GM23338 (cell line): ENCODE measurements at places on chromosomes 4 and X.
A peak's percentile ranks its signal among the peaks of the same experiment; 100 is the strongest.

GRCh38 chr4:184810720-184811119 is 15.0 kb downstream of the ACSL1 start:
- H3K27ac ChIP-seq = no peak overlapping the region
- H3K27me3 ChIP-seq = no peaks in the 10 kb centered on the region
- no peaks in the 10 kb centered on the region for H3K36me3 ChIP-seq
- H3K4me3 ChIP-seq = no peak overlapping the region
- peaks cover 16% of the 10 kb centered on the region for H3K4me1 ChIP-seq

GRCh38 chr4:150949943-150950342 is 65.1 kb downstream of the LRBA start:
- H3K4me1 ChIP-seq = peaks cover 12% of the 10 kb centered on the region; the same call in 1 of the 2 replicates
- no peak overlapping the region for H3K27ac ChIP-seq
- no peaks in the 10 kb centered on the region for H3K36me3 ChIP-seq
- H3K27me3 ChIP-seq = no peaks in the 10 kb centered on the region

DNA sequence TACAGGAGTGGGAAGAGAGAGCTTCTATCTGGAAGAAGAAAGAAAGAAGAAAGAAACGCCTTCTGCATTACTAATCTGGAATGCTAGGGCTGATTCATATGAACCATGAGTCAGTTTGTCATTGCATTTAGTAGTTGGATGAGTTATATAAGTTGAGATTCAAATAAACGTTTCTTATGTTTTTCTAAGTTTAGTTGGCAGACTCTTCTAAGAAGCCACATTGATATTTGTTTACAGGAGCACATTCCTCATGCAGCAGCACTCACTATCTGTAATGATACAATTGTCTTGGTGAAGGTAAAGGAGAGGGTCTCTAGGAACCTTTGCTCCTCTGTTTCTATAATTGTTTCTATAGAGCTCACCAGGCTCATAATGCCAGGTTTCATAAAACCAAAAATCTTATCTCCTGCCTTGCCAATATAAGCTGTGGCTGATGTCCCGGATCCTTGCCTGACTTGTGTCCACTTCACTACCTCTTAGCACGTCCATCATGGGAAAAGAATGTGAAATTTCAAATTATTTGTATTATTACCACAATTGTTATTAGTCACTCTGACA is 39.5 kb downstream of the HOPX start:
- H3K4me3 ChIP-seq = no peak overlapping the region
- H3K4me1 ChIP-seq = no peaks in the 10 kb centered on the region
- no peak overlapping the region for H3K27ac ChIP-seq
- no peak for DNase-seq
- no peaks in the 10 kb centered on the region for H3K27me3 ChIP-seq
- no peaks in the 10 kb centered on the region for H3K36me3 ChIP-seq

DNA sequence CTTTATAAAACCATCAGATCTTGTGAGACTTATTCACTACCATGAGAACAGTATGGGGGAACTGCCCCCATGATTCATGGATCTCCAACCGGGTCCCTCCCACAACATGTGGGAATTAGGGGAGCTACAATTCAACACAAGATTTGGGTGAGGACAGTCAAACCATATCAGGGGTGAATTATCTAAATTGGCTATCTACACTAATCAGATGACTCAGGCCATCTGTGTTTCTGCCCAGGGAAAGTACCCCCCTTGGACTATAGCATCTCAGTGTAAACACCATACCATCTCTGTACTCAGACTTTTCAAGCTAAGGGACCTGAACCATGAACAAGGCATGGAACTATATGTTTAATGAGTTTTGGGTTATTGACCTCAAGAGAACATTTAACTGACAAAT is 76.8 kb downstream of the LNX1 start:
- no peak for DNase-seq
- H3K36me3 ChIP-seq = no peaks in the 10 kb centered on the region
- no peak overlapping the region for H3K4me3 ChIP-seq
- no peak overlapping the region for H3K27ac ChIP-seq

GRCh38 chr4:186221624-186222023 is 5.7 kb upstream of the KLKB1 start:
- no peak for DNase-seq
- H3K4me3 ChIP-seq = no peak overlapping the region
- H3K27me3 ChIP-seq = no peaks in the 10 kb centered on the region
- H3K4me1 ChIP-seq = 0 out of 2 replicates have a peak, but pooled peaks cover 5% of the 10 kb centered on the region
- no peak overlapping the region for H3K27ac ChIP-seq

DNA sequence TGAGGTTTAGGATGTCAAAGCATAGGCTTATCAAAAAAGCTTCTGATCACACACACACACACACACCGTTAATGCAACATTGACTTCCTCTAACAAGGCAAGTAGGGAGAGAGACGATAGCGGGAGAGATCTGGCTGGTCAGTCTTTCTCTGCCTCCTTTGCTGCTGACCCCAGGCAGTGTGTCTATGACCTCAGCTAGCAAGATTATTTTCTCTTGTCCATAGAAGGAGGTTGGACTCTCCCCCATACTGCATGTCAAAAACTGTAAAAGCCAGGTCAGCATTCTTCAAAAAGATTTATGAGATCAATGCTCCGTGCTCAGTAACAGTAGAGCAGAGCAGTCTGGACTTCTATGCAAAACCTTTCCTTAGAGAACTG is 63.5 kb upstream of the PGM2 start:
- no peaks in the 10 kb centered on the region for H3K4me1 ChIP-seq
- no peaks in the 10 kb centered on the region for H3K27me3 ChIP-seq
- DNase-seq = no peak
- H3K4me3 ChIP-seq = no peak overlapping the region
- no peak overlapping the region for H3K27ac ChIP-seq

- 0 out of 2 replicates have a peak, but pooled peaks cover 3% of the 10 kb centered on the region for H3K4me1 ChIP-seq
- DNase-seq = no peak
- no peak overlapping the region for H3K27ac ChIP-seq
- H3K36me3 ChIP-seq = no peaks in the 10 kb centered on the region
- no peaks in the 10 kb centered on the region for H3K27me3 ChIP-seq
Observed at GRCh38 chr4:121056066-121056465, 16.3 kb downstream of the NDNF start.

- peaks cover 6% of the 10 kb centered on the region; the same call in 1 of the 2 replicates for H3K4me1 ChIP-seq
- H3K36me3 ChIP-seq = no peaks in the 10 kb centered on the region; the same call in 1 of the 2 replicates
- no peak overlapping the region for H3K27ac ChIP-seq
- DNase-seq = no peak
- no peaks in the 10 kb centered on the region for H3K27me3 ChIP-seq
- no peak overlapping the region for H3K4me3 ChIP-seq
Observed at GRCh38 chr4:236028-236427, 69.2 kb downstream of the ZNF732 start.

- no peaks in the 10 kb centered on the region for H3K36me3 ChIP-seq
- H3K4me1 ChIP-seq = no peaks in the 10 kb centered on the region
- DNase-seq = no peak
- H3K27ac ChIP-seq = no peak overlapping the region
- no peak overlapping the region for H3K4me3 ChIP-seq
Observed at GRCh38 chr4:113968473-113968872, 11.0 kb downstream of the ARSJ start.

DNA sequence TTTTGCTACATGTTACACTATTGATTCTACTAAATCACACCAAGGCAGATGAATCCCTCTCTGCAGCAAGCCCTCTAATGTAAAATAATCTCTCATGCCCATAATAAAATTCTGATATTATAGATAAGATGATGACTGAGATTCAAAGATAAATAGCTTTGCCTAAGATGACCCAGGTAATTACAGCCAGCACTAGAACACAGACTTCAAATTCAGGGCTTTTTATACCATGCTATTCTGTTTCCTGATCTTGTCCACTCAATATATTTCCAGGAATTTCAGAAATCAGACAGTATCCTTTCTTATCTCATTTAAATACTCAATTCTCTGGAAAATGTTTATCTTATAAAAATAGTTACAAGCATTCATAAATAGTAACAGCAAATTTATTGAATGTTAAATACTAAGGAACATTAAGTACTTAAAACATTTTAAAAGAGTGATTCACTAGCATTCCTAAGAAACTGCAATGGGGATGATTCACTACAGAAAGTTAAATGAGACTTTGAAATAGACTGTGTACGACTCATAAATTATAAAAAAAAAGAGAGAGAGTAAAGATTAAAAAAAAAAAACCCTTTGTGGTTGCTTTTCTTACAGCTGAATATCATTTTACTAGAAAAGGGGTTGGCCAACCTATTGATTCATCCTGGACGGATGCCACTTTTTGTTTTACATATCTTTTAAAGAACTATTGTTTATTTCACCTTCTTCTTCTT is 45.8 kb upstream of the IL21 start:
- no peaks in the 10 kb centered on the region for H3K4me1 ChIP-seq
- no peaks in the 10 kb centered on the region for H3K36me3 ChIP-seq
- H3K27ac ChIP-seq = no peak overlapping the region
- no peaks in the 10 kb centered on the region for H3K27me3 ChIP-seq
- DNase-seq = no peak
- no peak overlapping the region for H3K4me3 ChIP-seq

DNA sequence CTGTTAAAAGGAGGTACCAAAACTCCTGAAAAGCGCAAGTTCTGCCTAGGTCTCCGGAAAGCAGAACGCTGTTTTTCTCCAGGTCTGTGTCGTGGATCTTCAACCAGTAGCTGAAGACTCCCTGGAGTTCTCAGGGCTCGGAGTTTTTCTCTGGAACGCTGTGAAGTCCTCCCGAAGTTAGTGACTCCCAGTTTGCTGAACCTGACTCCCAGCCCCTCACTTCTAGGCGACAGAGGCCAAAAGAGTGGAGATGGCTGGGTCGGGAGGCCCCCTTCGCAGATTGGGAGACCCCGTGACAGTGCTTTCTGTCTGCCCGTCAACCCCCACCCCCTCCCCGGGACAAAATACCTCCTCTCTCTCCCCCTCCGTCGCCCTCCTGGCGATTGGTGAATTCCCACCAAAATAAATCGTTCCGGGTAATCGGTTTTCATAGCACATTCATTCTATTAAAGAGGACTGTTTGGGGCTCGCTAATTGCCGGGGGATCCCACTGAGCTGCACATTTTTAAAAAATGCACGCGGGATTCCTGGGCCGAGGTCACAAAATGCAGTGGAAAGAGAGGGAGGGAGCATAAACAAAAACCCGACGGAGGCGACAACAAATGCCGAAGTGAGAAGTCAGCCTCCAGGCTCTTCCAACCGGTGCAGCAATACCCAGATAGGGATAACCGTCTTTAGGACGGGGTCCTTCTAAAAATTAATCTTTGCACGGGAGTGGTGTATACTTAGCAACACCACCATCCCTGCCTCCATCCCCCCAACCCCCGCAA is 4.0 kb upstream of the MSX1 start:
- DNase-seq = peak; percentile 36
- peaks cover 96% of the 10 kb centered on the region for H3K27me3 ChIP-seq
- H3K36me3 ChIP-seq = no peaks in the 10 kb centered on the region
- no peak overlapping the region for H3K27ac ChIP-seq
- H3K4me3 ChIP-seq = no peak overlapping the region

DNA sequence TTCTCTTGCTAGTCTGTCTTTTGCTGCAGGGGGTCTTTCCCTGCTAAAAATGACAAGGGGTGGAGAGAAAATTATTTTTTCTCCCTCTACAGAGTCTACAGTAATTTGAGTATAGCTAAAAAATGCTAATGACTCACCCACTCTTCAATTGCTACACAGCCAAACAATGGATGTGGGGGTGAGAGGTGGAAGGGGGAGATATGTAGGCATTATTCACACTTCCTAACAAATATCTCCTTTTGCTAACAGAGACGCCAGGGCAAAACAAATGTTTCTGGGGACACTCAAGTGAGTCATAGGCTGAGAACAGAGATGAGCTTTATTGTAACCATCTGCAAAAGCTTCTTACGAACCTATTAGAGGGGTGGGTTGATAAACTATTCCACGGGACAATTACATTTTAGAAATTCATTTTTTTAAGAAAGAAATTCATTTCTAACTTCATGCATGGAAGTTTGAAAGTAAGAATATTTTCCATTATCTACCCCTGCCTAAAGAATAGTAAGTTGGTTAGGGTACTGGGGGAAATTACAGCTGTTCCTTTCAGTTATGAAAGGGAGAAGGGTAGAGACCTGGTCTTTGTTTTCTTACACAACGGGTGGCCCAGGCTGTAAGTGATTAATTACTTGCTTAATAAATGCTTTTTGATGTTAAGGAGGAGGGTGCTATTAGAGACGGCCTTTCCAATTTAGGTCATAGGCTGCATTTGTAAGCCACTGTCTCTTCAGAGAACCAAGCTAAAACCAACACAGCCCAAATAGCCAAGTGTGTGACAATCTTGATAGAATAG is 12.8 kb downstream of the SCD5 start:
- no peak overlapping the region for H3K27ac ChIP-seq
- H3K36me3 ChIP-seq = no peaks in the 10 kb centered on the region
- H3K4me1 ChIP-seq = peaks cover 35% of the 10 kb centered on the region

DNA sequence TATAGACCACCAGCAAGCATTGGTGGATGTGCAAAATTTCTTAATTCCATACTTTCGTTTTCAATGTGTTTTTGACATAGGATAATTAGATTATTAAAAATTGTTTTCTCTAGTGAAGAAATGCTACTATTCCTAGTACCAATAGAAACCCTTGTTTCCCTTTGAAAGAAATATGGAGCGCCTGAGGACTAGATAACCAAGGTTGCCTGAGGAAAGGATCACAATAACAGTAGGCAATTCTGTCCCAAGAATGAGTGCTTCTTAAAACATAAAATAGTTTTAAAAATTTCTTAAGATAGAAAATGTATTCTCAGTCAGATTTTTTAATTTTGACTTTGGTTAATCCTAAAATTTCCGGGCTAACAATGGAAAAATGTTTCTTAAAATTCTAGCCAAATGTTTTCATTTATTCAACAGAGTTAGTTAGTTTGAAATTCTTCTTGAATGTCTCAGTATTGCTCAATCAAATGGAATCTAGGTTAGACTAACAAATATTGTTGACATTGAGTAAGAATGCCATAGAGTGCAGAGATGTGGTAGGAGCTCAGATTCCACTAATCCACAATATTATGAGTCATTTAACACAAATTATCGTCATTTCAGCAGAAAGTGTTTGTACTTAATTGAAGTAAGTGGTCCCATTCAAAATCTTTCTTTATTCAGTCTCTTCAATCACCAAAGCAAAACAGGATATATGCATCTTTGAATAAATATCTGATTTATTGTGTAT is 666.0 kb downstream of the GRID2 start:
- H3K36me3 ChIP-seq = no peaks in the 10 kb centered on the region
- H3K4me1 ChIP-seq = no peaks in the 10 kb centered on the region
- H3K27me3 ChIP-seq = no peaks in the 10 kb centered on the region
- no peak for DNase-seq
- no peak overlapping the region for H3K4me3 ChIP-seq

DNA sequence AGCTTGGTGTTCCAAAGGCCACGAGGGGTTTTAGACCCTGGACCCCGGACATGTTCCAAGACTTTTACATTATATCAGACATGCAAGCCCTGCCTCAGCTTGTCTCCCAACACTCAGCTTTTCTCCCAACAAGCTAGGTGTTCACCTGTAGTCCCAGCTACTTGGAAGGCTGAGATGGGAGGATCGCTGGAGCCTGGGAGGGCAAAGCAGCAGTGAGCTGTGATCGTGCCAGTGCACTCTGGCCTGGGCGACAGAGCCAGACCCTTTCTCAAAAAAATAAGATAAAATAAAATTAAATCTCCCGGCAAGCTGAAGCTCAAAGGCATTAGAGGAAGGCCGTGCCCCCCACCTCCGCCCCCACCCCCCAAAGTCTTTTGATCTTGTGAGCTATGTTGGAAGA is 13.7 kb downstream of the CTAG1A start:
- DNase-seq = no peak
- no peaks in the 10 kb centered on the region for H3K27me3 ChIP-seq
- H3K27ac ChIP-seq = no peak overlapping the region
- H3K36me3 ChIP-seq = no peaks in the 10 kb centered on the region

- H3K4me1 ChIP-seq = peaks cover 49% of the 10 kb centered on the region
- H3K27me3 ChIP-seq = no peaks in the 10 kb centered on the region
- H3K36me3 ChIP-seq = no peaks in the 10 kb centered on the region
- no peak overlapping the region for H3K4me3 ChIP-seq
- no peak overlapping the region for H3K27ac ChIP-seq
Observed at GRCh38 chr4:143383005-143383574, 46.4 kb downstream of the GAB1 start.
